Cortex of kidney (tissue), 1 donor: ENCODE measurements at places on chromosomes 16 and 17.

GRCh38 chr17:63500543-63501390, 22.4 kb upstream of the KCNH6 start:
- no peak for DNase-seq

- no peak for DNase-seq
Measured at GRCh38 chr17:82400206-82400605, 17.9 kb upstream of the HEXD start.

- DNase-seq: no peak
Measured at GRCh38 chr17:42720996-42721583, 23.8 kb downstream of the EZH1 start.

DNA sequence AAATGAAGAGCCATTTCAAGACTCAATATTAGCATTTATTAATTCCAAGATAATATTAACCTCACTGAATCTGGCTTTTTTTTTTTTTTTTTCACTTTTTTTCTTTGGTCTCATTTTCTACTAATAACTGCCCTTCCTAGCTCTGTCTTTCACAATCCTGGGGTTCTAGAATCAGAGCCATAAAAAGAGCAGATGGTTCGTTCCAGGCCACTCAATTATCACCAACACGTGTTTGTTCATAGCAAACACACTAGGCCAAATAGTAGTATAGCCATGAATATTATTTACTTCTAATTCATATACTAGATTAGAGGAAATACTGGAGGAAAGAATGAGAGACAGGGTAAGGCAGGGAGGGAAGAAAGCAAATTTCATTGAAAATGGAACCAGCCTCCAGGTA, 39.8 kb downstream of the TEX2 start:
- DNase-seq: no peak

DNA sequence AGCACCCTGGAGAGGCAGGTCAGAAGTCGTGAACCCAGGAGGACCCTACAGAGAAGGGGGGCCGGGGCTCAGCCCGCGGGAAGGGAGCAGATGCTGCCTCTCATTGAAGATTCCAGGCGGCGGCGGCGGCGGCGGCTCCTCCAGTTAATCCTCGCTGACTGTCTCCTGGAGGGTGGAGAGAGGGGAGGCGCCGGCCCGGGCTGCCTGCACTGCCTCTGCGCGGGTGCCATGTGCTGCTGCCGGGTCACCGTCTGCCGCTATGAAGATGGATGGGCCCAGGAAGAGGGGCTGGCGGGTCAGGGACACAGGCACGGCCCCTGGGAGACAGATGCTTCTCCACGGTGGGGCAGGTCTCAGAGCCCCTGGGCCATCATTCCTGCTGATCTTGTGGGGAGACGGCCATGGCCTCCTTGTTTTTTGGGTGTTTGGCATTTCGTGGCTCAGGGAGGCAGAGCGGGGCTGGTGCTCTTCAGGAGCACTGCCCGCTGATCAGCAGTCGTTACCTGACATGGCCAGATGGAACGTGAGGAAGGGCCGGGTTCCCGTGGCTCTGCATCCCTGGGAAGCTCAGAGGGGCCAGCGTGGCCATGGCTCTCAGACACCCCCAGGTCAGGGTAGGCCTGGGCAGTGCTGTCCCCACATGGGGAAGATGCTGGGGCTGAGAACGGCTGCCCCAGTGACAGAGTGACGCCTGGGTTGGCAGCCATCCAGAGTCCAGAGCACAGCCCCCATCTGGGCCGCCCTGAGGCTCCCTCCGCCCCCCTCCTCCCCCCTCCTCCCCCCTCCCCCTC, 36.1 kb downstream of the GINS2 start:
- no peak for DNase-seq

DNA sequence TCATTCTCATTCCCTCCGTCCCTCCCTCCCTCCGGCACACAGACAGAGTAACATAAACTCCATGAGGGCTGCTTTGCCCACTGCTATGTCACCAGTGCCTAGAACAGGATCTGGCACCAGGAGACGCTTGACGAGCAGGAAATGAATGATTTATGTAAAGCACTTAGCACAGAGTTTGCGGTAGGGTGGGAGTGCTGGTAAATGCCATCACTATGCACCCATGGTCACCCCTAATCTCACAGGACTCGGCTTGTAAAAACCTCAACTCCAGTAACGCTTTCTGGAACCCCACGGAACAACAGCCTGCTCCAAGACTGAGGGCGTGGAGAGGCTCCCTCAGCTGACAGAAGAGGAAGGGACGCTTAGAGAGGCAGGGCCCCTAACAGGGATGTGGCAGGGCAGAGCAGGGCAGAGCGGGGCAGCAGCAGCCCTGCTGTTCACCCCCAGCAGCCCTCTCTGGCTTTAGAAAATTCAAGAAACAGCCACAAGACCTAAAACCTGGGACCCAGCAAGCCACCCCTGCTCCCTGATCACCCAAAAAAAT, 156.9 kb downstream of the C16orf78 start:
- DNase-seq: no peak

DNA sequence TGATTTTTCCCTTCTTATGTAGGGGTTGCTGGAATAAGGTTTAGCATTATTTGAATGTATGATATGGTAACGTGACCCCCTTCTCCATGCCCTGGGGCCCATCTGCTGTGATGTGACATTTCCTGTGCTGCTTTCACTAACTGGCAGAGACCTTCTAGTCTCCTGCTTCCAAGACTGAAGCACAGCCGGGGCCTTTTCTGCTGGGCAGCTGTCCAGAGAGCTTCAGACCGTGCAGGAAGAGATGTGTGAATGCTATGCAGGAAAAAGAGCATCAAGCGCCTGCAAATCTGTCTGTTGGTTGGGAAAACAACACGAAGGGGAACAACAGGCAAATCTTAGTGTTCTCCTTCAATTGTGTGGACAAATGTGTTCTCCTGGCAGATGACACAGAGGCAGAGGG, 128.5 kb downstream of the SPACA3 start:
- no peak for DNase-seq
